ENCODE measurements at places on chromosomes 16 and 17. TPM values are rescaled to one million over a fixed set of nuclear protein-coding genes. Genes with fewer than 3 reads are reported as not detected.

Gene SULT1A1
- total RNA-seq = 8.2 TPM

Gene KRT27
- 0.18 TPM for total RNA-seq

Gene DNAJA2
- total RNA-seq = 49.3 TPM

Gene KRT23
- total RNA-seq = not detected

Gene TUBG2
- 13.8 TPM for total RNA-seq

Gene CALB2
- 8.3 TPM for total RNA-seq

DNA sequence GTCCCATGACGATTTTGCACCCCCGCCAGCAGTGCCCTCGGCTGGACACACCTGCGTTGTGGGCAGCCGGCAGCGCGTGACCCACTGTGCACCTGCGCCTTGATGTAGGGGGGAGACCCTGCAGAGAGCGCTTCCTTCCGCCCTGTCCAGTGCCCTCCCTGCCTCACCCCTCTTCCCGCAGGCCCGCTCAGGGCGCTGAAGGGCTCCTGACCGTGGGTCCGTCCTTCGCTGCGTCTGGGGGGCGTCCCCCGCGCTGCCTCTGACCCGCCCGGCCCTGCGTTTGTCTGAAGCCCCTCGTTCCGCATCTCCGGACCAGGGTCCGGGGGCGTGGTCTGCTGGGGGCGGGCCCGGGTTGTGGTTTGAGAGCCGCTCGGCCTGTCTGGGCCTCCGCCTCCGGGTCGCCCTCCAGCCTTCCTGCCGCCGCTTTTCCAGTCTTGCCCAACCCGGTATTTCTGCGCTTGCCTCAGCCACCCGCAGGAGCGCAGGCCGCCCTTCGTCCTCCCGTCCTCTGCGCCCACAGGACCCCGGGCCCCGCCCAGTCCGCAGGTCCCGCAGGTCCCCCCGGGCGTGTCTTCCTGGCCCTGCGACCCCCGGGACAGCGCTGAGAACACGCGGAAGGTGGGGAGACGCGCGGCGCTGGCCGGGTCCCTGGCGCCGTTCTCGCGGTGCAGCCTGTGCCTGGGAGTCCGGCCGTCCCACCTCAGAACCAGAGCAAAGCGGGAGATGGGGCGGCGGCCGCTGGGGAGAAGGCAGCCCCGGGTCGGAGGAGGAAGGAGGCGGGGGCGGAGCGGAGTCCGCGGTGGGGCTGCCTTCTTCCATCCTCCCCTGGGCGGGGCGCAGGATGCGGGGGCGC, 4.0 kb upstream of the IL17C start:
- DNase-seq = no peak

DNA sequence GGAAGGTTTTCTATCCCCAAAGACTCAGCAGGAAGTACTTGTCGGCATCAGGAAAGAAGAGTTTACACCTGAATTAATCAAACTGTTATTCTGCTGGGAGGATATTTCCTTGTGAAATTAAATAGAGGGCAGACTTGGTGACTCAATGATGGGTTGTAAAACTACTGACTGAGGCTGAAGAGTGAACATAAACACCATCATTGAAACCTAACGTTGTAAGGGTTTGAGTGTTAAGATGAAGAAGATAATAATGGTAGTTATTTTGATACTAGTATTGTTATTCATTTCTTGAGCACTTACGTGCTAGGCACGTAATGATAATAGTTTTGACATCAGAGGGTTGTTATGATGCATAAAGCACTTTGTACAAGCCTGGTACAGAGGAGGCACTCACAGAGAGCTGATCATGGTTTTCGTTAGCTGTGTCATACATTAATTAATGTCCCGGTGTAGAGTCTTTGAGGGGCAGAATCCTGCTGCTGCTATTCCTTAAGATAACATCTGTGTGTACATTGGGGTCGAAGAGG, 64.2 kb upstream of the CACNG3 start:
- DNase-seq = no peak

DNA sequence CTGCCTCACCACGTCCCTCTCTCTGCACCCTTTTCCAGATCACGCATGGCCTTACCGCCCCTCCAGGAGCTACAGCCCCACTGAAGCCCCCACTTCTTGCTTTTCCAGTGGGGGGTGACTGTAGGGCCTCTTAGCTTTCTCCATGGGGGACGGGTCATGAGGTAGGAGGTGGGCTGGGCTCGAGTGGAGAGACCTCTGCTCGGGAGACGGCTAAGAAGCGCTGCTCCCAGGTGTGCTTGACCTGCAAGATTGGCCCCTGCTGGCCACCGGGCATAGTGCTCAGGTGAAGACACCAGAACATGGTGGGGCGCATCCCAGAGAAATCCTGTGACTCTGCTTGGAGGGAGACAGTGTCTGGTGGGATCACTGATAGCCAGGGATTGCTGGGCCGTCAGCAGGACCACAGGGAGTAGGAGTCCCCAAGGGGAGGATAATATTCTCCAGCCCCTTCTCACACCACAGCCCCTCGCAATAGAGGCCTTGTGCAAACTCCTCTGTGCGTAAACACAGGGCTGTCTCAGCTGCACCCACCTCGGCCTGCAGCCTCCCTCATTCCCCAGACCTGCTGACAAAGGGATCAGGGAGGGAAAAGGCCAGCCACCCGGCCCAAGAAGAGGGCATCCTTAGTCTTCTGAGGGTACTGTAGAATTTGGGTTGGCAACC, 8.9 kb upstream of the GALK1 start:
- DNase-seq = no peak

DNA sequence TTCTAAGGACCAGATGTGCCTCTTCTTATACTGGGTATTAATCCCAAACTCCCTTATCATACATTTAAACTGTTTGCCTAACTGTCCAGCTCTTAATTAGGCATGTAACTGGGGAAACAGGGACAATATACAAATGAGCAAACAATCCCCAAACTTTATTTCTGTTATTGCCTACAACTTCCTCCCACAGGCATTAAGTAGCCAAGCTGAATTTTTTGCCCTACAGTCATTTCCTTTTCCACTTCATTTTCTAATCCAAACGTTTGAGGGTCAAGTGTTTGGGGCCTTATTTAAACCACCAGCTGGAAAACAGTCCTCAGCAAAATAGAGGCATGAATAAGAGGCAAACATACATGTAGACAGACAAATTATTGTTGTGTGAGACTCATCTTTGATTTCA, 77.4 kb upstream of the CCL2 start:
- DNase-seq = no peak

- DNase-seq = no peak
Observed at GRCh38 chr17:34586346-34586846, 7.0 kb downstream of the TMEM132E start.

DNA sequence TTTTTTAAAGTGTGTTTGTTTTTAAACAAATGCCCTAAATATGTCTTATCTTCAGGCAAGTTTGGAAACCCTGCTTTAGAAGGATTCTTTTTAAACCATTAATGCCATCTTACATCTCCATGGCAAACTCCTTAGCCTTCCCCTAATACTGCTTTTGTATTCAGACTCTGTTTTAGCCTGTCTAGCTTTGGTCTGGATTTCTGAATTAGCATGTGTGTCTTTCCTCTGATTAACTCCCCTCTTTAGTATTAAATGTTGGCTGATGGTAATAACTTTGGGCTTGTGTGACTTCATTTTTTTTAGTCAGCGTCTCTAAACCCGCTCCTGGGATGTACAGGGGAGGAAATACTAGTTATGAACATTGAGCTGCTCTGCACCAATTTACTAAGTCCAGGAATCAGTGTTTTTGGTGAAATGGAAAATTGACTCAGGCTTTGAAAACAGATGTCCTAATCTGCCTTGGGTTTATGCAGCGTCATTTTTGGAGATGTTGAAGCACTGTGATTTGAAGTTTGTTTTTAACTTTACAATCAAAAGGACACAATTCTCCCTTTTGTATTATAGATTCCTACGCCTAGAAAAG, 22.2 kb downstream of the WIPF2 start:
- no peak for DNase-seq

- no peak for DNase-seq
Observed at GRCh38 chr16:61684541-61684940, 351.7 kb downstream of the CDH8 start.

DNA sequence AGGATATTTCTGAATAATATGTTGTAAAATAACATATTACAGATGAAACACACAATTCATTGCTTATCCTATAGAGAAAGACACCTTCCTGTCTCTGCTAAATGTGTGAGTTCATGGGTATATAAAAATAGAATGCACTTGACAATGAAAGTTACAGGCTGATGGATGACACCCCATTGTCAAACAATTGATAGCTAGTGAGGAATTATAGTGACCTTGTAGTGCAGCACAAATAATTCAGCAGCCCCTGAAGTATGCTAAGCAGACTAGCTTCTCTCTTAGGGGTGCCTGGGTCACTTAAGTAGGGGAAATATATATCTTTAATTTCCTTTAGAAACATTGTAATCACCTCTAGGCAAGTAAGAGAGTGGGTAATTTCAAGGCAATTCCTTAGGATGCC, 826.2 kb downstream of the CDH8 start:
- DNase-seq = no peak

- no peak for DNase-seq
Observed at GRCh38 chr17:73119631-73120030, 27.1 kb upstream of the SLC39A11 start.

DNA sequence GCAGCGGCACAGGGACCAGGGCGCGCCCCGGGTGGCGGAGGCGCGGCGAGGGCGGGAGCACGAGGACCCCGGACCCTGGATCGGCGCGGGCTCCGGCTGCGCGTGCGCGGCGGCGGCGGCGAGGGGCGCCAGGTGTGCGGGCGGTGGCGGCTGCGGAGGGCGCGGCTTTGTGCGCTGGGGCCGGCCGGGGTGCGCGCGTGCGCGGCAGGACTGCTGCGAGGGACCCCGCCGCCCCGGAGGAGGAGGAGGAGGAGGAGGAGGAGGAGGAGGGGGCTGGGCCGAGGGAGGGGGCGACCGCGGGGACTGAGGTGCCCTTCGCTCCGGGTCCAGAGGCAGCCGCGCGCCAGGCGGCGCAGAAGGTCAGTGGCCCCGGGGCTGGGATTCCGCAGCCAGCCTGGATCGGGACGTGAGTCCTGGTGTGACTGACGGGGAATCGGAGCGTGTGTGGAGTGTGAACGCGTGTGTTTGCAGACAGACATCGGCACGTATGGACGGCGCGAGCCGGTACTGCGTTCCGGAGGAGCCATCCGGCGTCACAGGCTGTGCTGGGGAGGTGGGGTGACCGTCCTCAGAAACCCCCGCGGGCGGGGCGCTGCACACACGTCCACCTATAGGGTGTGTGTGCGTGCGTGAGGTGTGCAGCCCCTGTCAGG, 19.5 kb upstream of the RAP1GAP2 start:
- no peak for DNase-seq

GRCh38 chr16:56382459-56382858, 42.9 kb downstream of the AMFR start:
- DNase-seq = no peak

- no peak for DNase-seq
Observed at GRCh38 chr17:47225436-47225858, 16.3 kb downstream of the MYL4 start.

- no peak for DNase-seq
Observed at GRCh38 chr17:56803071-56803470, 30.6 kb downstream of the C17orf67 start.

- DNase-seq = no peak
Observed at GRCh38 chr17:31529841-31530251, 138.4 kb downstream of the RAB11FIP4 start.

DNA sequence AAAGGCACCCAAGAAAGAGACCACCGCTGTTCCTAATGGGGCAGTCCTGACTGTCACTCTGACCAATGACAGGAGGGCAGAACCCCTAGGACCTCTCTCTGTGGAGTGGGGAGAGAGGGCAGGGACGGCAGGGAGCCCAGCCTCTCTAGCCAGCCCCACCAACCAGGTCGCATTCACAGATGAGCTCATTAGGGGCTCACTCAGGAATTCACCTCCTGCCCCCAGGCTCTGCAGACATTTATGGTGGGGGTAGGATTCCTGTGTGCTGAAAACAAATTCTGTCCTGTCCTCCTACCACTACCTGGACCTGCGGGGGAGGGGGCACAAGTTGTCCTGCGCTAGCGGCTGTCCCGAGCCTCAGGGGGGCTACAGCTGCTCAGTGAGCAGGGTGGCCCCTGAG, 27.7 kb upstream of the GPRC5C start:
- no peak for DNase-seq

DNA sequence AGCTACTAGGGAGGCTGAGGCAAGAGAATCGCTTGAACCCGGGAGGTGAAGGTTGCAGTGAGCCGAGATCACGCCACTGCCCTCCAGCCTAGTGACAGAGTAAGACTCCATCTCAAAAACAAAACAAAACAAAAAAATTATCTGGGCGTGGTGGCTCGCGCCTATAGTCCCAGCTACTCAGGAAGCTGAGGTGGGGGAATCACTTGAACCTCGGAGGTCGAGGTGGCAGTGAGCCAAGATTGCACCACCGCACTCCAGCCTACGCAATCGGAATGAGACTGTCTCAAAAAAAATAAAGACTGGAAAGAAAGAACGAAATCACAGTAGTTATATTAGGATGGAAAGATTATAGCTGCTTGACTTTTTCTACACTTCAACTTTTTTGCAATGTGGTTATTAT, 18.9 kb downstream of the COG1 start:
- no peak for DNase-seq

DNA sequence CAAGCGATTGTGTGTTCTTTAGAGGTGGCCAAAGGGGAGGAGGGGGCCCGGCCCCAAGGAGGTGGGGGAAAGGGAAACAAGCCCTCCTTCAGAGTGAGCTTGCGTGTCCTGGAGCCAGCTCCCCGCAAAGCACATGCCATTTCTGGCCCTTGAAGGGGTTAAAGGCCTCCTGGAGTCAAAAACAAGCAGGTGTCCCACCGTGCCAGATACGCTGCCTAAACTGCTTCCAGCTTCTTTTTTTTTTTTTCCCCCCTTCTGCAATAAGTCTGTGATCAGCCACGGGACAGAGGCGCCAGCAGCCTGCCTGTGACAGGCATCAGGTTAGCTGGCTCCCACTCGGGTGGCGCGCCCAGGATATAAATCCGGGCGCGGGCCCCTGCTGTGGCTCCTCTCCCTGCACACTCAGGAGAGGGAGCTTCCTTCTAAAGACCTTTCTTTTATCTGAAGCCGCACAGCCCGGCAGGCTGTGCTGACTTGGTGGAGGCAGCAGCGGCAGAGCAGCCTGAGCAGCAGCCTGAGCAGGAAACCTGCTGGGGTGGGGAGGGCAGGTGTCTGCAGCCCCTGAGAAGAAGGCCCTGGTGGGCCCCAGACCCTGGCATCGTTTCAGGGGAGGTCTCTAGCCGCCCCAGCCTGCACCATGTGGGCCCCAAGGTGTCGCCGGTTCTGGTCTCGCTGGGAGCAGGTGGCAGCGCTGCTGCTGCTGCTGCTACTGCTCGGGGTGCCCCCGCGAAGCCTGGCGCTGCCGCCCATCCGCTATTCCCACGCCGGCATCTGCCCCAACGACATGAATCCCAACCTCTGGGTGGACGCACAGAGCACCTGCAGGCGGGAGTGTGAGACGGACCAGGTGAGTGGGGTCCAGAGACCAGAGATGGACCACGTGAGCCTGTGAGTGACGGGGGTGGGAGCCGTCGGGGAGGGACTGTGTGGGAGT, at the start of gene WFIKKN2:
TSS of gene WFIKKN2 (plus strand) at position 286 of the 934 bp plus-strand sequence. CDS start at position 638, 352 bp downstream.
- DNase-seq = no peak

- DNase-seq = no peak
Observed at GRCh38 chr17:44527102-44527501, 23.9 kb upstream of the GPATCH8 start.

- no peak for DNase-seq
Observed at GRCh38 chr16:87006021-87006420, 311.2 kb downstream of the C16orf95 start.

- no peak for DNase-seq
Observed at GRCh38 chr17:39650121-39650579, 13.2 kb downstream of the STARD3 start.
